ENCODE measurements at places on chromosomes 1 and 21.

DNA sequence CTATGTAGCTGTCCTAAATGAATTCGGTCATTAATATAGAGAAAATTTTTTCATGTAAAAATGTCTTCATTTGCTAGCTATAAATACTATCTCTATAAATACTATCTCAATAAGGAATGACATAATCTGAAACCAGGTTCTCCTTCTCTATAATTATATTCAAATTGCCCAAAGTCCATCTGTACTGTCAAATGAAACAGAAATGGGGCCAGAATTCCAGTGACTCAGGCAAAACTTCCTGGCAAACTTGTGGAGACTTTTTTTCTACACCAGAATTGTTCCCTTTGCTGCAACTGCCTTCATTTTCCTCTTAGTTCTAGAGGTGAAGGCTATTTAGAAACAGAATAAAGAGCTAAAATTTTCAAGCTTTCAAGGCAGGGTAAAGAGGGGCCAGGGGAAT is 152.5 kb downstream of the KCNH1 start:
- DNase-seq: no peak

- no peak for DNase-seq
Measured at GRCh38 chr1:82606546-82606945, 805.8 kb downstream of the ADGRL2 start.

- DNase-seq: peak; percentile 55
Measured at GRCh38 chr1:157085421-157085820, 14.2 kb downstream of the ETV3L start.

DNA sequence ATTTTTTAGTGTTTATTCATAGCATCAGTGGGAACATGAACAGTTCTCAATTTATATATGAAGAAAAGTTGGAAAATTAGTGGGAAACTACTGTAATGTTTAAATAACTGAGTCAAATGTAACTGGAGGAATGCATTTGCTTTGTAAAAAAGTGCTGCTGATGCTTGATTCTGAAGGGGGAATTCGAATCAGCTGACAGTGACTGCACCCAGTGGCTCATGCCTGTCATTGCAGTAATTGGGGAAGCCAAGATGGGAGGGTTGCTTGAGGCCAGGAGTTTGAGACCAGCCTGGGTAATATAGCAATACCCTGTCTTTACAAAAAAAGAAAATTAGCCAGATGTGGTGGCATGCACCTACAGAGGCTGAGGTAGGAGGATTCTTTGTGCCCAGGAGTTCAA is 398.4 kb downstream of the ZP4 start:
- DNase-seq: no peak

DNA sequence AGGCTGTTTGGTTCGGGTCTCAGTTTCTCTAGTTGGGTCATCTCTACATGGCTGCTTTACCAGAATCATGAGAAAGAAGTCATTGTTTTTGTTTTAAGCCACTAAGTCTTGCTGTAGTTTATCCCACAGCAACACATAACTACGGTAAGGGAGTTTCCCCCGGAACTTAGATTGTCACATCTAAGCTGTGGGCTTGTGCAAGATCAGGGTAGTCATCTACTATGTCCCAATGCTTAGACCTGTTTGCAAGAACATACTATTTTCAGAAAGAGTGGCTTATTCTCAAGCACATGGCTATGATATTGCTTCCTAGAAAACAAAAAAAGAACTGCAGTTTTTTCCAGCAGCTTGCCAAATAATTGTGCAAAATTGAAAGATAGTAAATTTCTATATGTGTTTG is 18.0 kb upstream of the OLIG2 start:
- peak; percentile 30 for DNase-seq

- DNase-seq: no peak
Measured at GRCh38 chr1:54459726-54460191, 53.6 kb upstream of the SSBP3 start.

DNA sequence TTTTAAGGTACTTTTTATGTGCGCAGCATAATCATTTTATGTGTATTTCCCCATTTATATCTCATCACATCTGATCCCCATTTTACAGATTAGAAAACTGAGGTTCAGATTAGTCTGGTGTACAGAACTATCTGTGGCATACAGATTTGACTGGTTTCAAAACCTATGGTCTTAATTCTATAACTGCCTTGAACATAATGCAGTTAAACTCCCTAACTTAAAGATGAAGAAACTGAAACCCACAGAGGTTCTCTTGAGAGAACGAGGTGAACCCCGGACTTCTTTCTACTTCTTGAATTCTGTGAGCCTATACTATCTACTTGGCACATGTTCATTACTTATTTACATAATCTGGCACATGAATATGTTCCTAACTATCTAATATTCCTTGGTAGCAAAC is 479.1 kb downstream of the AGBL4 start:
- DNase-seq: no peak

DNA sequence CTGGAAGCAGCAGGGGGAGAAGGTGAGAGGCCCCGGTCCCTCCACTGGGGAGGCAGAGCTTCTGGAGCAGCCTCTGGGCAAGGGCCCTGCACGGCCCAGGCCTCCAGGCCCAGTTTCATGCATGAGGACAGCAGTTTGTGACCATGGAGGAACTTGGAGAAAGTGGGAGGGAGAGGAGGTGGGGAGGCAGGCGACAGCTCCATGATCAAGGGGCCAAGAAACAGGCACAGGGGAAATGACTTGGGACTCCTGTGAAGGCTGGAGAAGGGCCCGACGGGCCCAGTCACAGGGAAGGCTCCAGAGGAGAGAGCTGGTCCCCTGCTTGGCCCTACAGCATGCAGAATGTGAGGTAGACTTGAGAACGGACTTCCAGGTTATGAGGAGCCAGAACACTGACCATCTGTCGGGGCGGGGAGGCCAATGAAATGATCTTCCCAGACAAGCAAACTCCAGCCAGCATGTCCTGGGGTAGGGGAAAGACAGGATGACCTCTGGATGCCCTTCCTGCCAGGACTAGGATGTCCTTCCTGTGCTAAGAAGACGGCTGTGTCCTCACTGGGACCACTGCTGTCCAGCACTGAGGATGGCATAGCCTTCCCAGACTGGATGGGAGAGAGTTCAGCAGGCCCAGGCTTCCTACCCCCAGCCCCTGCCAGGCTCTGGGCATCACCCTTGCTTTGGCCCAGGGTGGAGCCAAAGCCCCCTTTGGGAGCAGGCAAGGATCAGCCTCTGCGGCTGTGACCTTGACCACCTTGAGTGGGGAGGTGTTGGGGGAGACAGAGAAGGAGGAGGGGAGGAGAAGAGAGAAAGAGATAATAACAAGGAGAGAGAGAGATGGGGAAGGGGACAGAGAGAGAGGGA is 548.2 kb downstream of the PTPRU start:
- DNase-seq: peak; percentile 40

DNA sequence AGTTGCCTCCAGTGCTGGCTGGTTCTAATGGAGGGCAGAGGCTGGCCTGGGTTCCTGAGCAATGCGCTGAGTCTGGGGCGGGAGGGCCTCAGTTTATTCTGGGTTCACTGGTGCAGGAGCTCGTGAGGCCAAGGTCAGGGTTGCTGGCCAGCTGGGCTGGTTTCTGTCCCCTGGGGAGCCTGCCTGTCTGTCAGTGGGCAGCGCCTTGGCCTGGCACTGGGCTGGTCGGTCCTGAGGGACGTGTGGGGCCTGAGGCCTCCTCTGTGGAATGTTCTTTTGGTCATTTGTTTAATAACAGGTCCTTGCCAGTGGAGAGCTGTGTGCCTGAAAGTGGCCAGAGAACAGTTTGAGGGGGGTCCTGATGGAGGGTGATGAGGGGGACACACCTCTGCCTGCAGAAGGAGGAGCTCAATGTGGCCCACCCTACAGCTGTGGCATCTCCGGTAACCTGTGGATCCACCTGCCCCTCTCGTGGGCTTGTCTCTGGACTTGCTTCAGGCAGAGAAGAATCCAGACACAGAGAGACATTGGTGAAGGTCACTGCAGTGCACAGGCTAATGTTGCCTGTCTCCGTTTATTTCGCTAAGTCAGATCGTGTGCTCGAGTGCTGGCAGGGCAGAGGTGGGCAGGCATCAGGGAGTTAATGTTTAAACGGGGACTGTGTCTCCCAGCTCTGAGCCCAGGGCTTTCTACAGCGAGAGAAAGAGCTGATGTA is 34.6 kb downstream of the COQ8A start:
- DNase-seq: no peak

DNA sequence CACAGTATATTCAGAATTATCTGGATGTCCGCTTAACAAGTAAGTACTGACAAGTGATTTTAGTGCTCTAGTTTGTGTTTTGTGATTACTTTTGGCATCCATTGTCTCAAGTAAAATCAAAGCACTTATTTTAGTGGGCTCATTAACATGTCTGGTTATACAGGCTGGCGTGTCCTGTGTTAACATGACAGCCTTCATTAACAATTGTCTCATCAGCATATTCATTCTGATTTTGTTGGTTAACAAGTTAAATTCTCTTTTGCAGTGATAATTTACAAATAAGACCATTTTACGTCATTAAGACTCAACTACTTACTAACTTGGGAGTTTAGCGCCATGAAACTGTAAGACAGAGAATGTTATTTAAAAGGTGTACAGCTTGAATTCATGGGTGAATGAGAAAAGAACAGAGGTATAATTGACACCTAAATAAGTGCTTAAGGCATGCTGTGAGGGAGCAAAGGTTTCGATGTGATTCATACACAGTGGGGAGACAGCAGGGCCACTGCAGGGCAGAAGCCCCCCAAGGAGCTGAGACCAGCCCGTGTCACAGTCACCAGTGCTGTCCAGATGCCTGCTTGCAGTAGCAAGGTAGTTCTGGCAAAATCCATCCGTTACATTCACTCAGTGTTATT is 22.4 kb downstream of the TAF5L start:
- no peak for DNase-seq

- DNase-seq: no peak
Measured at GRCh38 chr1:26234644-26235370, 807 bp downstream of the CEP85 start.

- DNase-seq: peak; percentile 74
Measured at GRCh38 chr21:35323947-35324346, 274.8 kb upstream of the RUNX1 start.

DNA sequence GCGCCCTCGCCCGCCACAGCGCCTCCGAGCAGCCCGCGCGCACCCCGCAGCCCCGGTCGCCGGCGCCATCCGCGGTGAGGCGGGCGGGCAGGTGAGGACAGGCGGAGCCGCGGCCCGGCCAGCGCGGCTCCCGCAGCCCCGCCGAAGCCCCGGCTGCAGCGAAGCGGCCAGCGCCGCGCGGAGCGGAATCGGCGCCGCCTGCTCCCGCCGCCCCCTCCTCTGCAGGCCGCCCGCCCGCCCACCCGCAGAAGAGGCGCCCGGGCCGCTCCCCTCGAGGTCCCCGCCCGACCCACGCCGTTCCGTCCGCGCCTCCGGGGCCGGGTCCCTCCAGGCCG is 1.3 kb downstream of the PRDM16 start:
- no peak for DNase-seq

GRCh38 chr1:116506132-116507004 is 64.5 kb downstream of the CD58 start:
- no peak for DNase-seq

DNA sequence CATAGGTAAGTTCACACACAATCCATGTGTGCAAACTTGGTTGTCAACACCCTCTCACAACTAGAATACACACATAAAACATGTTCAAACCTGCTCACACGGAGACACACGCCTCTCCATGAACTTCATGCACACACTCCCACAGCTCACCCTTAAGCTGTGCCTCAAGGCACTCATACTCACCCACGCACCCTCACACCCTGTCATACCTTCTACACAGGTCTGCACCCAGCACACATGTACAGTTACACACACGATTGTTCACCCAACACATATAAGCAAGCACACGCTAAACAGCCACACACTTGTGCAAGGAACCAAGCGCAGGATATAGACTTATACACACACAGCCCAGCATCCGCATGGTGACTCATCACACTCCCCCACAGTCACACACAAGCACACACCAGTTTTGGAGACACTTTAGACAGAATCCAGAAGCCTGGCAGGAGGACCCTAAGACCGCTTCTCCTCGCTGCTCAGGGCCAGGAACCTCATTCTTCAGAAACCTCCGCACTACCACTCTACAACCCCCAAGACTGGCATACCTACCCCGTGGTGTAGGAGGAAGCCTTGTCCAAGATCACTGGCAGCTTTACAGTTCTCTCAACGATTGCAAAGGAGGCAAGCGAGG is 58.7 kb upstream of the ZC3H12A start:
- DNase-seq: no peak

DNA sequence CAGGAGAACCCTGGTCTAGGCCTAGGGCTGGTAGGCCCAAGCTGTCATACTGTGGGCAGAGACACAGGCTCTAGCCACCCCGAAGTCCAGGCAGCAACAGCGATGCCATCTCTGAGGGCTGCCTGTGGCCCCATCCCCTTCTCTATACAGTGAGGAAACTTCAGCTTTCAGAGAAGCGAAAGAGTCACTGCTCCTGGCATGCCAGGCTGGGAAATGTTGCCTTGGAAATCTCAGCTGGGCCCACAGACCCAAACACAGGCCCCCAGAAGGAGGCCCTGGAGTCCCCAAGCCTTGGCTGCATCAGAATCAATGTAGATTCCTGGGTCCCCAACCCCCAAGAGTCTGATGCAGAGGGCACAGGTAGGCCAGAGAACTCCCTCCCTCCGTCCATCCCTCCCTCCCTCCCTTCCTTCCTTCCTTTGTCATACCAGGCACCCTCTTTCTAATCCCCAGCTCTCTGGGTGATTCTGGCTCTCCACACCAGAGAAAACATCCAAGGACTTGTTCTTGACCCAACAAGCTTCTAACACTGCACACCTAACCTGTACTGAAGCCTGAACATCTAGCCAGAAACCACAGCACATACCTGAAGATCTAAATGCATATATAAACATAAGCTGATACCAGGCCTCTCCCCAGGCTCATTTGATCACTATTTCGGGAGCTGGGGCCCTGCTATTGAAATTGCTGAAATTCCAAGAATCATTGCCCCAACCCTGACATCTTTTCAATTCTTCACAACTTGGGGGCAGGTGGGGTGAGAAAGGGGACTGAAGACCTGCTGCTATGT is 143.2 kb upstream of the EDN2 start:
- no peak for DNase-seq

DNA sequence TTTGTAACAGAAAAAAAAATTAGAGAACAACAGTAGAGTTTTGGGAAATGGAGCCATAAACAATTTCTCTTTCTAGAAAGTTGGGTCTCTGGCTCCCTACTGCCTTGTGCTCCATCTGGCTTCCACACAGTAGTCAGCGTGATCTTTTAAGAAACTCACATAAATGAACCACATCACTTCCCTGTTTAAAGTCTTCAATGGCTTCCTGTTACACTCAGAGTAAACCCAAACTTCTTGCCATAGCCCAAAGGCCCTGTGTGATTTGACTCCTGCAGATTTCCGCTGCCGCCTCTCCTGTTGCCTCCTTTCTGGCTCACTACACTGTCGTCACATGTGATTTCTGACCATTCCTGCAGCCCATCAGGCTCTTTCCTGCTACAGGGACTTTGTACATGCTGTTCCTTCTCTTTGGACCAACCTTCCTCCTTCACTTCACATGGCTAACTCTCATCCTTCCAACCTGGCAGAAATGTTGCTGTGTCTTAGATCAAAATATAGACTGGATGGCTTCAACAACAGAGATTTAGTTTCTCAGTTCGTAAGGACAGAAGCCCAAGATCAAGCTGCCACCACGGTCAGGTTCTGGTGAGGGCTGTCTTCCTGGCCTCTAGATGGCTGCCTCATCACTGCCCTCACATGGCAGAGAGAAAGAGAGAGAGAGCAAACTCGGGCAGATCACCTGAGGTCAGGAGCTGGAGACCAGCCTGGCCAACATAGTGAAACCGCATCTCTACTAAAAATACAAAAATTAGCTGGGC is 34.0 kb downstream of the OPRD1 start:
- DNase-seq: no peak

GRCh38 chr1:29685387-29685786 is 449.1 kb downstream of the PTPRU start:
- DNase-seq: peak; percentile 50

GRCh38 chr1:165988817-165989216 is 161.4 kb downstream of the UCK2 start:
- no peak for DNase-seq

- no peak for DNase-seq
Measured at GRCh38 chr1:151294742-151295462, 12.8 kb downstream of the ZNF687 start.

All from right atrium auricular region (tissue), 2 donors.